Hair follicle dermal papilla cell (primary cell): ENCODE measurements at places on chromosomes 7 and 10. TPM values are rescaled to one million over a fixed set of nuclear protein-coding genes. Genes with fewer than 3 reads are reported as not detected.

The WNT16 gene
- total RNA-seq: 5.2 and 5.7 TPM in 2 replicates

The NKX2-3 gene
- total RNA-seq: not detected in 2 replicates

The TSPAN12 gene
- total RNA-seq: 1.1 and 2.1 TPM in 2 replicates

The AOC1 gene
- total RNA-seq: not detected in 2 replicates
